CD4-positive, alpha-beta T cell treated with Interleukin-17A for 4 hours (primary cell): ENCODE measurements at places on chromosomes 3 and 15.

GRCh38 chr3:174532216-174532615 is 326.9 kb upstream of the NAALADL2 start:
- DNase-seq = no peak

DNA sequence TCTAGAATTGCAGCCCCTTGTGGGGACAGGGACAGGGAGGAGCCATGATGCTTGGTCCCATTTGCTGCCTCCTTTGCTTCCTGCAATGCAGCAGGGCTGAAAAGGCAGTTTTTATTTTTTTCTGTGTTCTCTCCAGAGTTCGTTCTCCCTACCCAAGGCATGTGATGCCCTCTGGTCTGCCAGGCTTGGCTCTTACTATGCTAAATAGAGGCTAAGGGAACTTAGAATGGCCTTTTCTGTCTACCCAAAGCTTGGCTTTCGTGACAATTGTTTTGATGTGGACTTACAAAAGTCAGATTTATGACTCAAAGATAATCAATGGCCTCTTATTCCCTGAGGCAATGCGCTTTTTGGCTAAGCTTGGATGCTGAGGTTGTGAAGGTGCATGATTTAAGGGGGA is 293.3 kb upstream of the TBL1XR1 start:
- DNase-seq = no peak

DNA sequence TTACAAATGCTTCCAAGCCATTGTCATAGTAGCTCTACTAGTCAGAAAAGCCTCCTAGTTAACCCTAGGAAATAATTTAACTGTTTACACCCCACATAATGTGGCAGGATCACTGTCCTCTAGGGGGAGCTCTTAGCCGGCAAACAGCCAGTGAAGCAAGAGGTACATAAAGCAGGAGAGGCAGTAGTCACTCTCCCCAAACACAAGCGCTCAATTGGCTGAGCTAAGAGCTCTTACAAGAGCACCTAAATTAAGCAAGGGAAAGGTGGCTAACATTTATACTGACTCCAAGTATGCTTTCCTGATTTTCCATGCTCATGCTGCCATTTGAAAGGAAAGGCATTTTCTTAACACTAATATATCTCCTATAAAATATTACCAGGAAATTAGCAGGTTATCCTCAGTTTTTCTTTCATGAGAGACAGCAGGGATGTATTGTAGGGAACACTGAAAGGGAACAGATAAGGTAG is 37.6 kb downstream of the NCEH1 start:
- DNase-seq = peak; percentile 65

DNA sequence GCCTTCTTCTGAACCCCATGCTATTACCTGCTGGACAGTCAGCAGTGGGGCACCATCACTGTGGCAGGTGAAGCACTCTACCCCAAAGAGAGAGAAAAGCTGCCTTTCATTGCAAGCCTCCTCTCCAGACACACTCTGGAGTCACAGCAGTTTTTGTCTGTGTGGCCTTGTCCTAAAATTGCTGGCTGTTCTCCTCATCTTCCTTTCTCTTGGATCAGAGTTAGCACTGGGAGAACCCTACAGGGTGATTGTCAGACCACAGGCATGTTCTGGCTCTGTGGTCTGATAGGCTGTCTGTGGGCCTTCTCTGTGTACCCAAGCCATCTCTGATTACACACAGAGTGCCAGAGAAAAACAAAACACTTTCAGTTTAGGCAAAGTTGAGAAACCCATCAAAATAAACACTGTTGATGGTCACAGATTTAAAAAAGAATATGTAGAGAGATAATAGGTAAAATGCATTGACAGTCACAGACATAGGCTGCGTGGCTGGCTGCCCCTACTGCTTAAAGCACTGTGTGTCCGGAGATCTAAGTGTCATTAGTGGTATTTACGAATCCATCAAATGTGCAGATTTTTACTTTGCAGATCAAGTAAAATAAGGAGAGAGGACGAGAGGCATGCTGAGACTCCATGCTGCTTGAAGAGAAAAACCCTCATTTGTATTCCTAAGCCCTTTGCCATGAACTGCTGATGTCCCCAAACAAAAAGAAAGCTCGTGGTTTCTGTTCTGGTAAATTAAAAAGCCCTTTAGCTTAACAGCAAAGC is 689.9 kb downstream of the TUSC7 start:
- no peak for DNase-seq

GRCh38 chr15:61556037-61556648 is 327.0 kb upstream of the RORA start:
- DNase-seq = no peak

GRCh38 chr3:27633224-27633545 is 88.9 kb downstream of the EOMES start:
- DNase-seq = peak; percentile 49

DNA sequence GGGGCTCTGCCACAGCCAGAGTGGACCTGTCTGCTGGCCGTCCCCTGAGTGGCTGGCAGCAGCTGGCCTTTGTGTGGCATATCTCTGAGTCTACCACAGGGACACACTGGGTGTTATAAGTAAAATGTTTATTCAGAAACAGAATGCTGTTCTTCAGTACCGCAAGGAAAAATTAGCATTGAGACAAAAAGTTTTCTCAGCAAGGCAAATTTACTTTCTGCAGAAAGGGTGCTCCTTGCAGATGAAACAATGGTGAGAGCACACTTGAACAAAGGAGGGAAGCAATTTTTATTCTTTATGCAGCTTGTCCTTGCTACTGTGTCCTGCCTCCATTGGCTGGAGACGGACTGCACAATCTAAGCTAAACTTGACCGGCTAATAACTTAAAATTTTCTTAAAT is 4.0 kb downstream of the TMEM89 start:
- no peak for DNase-seq

- no peak for DNase-seq
Measured at GRCh38 chr3:163809540-163809993, 1268.7 kb downstream of the SI start.

- no peak for DNase-seq
Measured at GRCh38 chr3:24270204-24270691, 224.4 kb downstream of the THRB start.

DNA sequence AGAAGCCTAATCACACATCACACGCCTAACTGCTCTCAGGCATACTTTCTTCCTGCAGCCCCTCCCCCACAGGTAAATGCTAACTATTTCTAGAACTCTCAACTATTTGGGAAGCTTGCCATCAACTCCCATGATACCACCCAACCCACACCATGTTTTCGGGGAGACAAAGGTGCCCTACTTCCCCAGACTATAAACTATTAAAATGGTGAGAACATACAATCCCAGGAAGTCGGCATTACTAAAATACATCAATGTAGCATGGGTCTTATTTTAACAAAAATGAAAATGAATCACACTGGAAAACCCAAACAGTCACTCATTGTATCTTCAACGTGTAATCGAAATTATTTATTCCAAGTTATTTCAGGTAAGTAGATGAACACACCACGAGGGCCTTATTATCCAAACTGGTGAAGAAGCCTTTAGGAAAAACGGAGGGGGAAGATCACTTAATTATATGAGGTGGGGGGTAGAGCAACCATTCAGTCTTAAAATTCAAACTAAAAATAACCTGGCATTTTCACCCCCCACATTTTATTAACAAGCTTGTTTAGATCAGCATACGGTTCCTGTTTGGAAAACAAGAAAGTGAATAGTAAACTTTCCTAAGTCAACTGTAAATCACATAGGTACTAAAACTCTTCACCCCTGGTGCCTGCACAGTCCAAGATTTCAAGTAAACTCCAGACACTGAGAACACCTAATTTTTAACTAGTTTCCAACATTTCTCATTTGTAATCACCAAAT is 1.9 kb downstream of the TBL1XR1 start:
- peak; percentile 47 for DNase-seq
